ENCODE measurements at places on chromosomes 5 and 9.
A peak's percentile ranks its signal among the peaks of the same experiment; 100 is the strongest.

GRCh38 chr9:94287877-94288513, 28.9 kb downstream of the ZNF169 start:
- DNase-seq, result no peak

DNA sequence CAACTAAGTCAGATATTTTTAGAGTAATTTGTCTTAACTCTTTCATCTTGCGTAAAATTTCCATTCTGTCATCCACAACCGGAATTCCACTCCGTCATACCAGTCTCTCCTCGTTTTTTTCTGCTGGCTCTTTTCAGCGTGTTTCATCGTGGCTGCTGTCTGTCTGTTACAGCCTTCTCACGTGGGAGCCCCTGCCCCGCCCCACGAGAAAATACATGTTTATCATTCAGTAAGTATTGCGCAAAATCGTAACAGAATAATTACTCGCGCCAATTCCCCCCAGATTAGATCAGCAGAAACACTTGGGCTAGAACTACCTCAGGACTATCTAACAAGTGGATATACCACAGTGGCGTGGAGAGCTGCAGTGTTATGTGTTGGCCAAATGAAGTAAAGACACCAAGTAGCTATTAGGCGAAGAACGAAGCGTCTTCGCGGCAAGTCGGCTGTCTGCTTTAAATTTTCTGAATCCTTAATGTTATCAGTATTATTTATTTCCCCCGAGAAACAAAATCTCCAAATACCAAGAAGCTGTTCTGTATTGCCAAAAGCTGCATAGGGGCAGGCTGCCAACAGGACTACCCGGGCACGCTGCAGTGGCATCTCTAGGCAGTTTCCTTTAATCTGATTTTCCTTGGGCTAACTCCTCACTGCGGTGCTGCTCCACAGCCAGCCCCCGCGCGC, 566 bp upstream of the FOCAD start:
- peak; percentile 67 for DNase-seq

GRCh38 chr9:137095664-137096517, 9.1 kb downstream of the MAN1B1 start:
- no peak for DNase-seq

DNA sequence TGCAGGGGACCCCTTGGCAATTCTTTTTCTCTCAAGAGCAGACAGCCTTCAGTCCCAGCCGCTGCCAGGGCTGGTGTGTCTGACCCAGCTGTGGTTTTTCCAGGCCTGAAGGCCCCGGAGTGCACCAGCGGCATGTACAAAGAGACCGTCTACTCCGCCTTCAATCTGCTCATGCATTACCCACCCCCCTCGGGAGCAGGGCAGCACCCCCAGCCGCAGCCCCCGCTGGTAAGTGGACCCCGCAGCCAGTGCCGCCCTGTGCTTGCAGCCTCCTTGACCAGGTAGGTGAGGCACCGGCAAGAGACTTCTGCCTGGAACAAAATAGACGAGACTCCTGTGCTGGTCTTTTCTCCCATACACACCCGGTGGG, 1.3 kb downstream of the TCF7 start:
- no peak for DNase-seq

- DNase-seq, result no peak
Measured at GRCh38 chr5:60143942-60144549, 250.5 kb upstream of the PDE4D start.

- peak; percentile 94 for DNase-seq
Measured at GRCh38 chr9:99430301-99430700, 208.2 kb downstream of the SEC61B start.

DNA sequence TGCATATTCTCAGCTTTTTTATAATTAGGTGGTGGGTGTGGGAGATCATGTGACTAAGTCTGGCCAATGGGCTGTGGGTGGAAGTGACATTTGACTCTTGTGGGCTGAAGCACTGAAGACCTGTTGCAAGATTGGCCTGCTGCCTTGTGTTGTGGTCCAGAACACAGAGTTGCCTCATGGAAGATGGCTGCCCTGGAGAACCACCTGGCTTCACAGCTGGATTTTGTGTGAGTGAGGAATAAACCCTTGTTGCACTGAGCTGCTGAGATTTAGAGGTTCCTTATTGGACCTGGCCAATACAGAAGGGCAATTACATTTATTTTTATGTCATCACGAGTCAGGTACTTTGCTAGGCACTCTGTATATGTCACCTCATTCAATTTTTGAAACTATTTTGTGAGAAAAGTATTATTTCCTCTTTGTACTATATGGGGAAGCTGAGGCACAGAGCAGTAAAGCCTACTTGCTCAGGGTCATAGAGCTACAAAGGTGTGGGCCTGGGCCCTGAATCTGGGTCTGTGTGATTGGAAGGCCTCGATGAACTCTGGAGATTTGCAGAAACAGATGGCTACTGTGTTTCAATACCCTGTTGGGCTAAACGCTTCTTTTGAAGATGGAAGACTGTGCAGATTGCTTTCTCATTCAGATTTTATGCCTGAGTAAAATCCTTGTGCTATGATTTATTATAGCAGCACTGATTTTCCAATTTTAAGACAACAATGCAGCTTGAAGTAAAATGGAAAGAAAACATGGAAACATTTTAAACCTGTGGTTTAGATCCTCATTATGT, 71.2 kb upstream of the TBC1D2 start:
- DNase-seq, result peak; percentile 8

GRCh38 chr5:104977529-104977928, 1414.9 kb upstream of the NUDT12 start:
- no peak for DNase-seq

GRCh38 chr9:38003230-38003629, 65.8 kb downstream of the SHB start:
- DNase-seq, result no peak

DNA sequence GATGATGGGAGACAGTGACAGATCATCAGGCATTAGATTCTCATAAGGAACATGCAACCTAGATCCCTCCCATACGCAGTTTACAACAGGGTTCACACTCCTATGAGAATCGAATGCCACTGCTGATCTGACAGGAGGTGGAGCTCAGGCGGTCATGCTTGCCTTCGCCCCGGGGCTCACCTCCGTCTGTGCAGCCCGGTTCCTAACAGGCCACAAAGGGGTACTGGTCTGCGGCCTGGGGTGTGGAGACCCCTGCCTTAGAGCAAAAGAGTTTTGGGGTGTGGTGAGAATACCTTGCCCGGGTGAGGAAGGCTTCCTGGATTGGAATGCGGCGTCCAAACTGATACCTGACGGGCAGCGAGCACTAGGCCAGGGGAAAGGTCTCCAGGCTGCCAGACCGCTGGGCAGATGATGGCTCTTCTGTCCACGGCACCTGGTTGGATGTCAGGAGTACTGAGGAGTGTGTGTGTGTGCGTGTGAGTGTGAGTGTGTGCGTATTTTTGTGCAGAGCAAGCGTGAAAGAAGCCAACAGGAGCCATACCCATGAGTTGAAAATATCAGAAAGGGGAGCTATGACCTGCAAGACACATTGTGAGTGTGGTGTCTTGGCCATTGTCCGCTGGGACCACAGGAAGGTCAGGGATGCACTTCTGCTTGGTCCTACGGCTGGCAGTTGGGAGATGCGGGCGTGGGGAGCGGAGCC, 55.4 kb downstream of the ACER2 start:
- DNase-seq, result no peak

- DNase-seq, result peak; percentile 65
Measured at GRCh38 chr9:128005923-128006322, 25.1 kb upstream of the EEIG1 start.

DNA sequence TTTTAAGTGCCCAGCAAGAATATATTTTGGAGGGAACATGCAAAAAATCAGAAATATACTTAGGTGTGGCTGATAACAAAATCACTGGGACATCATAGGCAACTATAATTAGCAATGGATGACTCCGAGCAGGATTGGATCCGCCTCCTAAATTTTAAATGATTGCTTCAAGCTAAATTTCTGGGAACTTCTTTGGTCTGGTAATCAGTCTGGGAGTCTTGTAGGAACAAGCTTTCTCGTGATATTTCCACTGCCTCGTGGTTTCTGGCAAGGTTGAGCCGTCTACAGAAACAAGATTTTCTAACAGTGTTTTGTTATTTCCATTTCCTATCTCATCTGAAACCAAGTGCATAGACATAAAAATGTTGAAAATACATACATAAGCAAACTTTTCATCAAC, 232.6 kb downstream of the BNC2 start:
- no peak for DNase-seq

GRCh38 chr5:179430193-179431175, 85.2 kb upstream of the ADAMTS2 start:
- DNase-seq, result no peak

DNA sequence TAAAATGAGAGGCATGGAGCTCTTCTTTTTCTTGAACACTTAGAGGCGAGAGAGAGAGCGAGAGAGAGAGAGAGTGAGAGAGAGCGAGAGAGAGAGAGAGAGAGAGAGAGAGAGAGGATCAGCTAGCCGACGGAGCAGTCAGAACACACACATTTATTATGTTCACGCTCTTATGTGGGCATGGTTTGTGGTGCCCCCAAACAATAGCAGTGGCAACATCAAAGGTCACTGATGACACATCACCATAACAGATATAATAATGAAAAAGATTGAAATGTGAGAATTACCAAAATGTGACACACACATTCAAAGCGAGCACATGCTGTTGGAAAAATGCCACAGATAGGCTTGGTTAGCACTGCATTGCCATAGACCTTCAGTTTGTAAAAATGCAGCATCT, 116.1 kb downstream of the KDM4C start:
- no peak for DNase-seq

GRCh38 chr9:105651806-105652205, 10.5 kb upstream of the TAL2 start:
- DNase-seq, result no peak

DNA sequence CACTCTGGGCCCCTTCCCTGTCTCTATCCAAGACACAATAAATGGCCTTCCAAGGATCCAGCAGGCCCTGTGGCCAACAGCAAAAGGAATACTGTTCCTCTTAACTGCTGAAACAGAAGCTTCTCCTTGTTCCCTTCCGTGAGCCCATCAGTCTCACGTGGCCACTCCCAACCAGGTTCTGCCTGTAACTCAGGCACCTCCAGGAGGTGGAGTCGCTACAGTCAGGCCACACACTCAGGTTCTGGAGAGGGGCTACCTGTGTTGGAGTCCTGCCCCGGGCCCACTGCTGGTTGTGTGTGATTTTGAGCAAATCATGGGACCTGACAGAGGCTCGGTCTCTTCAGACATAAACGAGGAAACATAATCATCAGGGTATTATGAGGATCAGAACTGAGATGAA, 10.3 kb downstream of the FAT2 start:
- DNase-seq, result no peak

GRCh38 chr5:9820691-9821449, 190.7 kb upstream of the TAS2R1 start:
- DNase-seq, result no peak

- no peak for DNase-seq
Measured at GRCh38 chr5:5278201-5278814, 138.2 kb downstream of the ADAMTS16 start.

GRCh38 chr5:178777520-178777919, 47.1 kb upstream of the ZNF354A start:
- peak; percentile 55 for DNase-seq

- DNase-seq, result no peak
Measured at GRCh38 chr5:9834871-9835770, 205.0 kb upstream of the TAS2R1 start.

DNA sequence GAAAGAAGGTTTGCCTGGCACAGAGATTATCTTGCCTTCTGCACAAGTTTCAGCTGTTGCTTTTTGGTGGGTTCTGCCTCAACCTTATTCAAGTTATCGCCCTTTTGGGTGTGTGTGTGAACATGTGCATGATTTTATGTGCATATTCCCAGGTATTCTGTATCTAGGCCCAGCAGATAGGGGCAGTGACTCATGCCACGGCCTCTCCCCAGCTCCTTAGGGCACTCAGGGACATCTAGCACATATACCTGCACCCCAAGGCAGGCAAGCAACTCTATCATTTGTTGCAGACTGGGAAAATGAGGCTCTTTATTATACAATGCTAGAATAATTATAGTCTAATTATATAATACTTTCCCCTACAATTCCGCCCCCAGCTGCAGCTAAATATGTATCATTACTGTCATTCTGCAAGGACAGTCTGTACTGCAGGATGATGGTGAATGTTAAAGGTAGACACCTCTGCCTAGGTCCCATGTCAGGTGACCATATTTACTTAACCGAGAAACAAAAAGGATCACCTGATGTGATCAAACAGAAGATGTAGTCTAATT, 128.9 kb downstream of the PDE8B start:
- no peak for DNase-seq

GRCh38 chr5:68169903-68170302, 45.7 kb upstream of the PIK3R1 start:
- DNase-seq, result no peak

GRCh38 chr5:149282027-149282965, 10.6 kb downstream of the AFAP1L1 start:
- DNase-seq, result no peak

GRCh38 chr5:73654171-73654811, 28.3 kb downstream of the ARHGEF28 start:
- DNase-seq, result no peak

GRCh38 chr5:58963361-58963760, 380.5 kb downstream of the RAB3C start:
- DNase-seq, result no peak

DNA sequence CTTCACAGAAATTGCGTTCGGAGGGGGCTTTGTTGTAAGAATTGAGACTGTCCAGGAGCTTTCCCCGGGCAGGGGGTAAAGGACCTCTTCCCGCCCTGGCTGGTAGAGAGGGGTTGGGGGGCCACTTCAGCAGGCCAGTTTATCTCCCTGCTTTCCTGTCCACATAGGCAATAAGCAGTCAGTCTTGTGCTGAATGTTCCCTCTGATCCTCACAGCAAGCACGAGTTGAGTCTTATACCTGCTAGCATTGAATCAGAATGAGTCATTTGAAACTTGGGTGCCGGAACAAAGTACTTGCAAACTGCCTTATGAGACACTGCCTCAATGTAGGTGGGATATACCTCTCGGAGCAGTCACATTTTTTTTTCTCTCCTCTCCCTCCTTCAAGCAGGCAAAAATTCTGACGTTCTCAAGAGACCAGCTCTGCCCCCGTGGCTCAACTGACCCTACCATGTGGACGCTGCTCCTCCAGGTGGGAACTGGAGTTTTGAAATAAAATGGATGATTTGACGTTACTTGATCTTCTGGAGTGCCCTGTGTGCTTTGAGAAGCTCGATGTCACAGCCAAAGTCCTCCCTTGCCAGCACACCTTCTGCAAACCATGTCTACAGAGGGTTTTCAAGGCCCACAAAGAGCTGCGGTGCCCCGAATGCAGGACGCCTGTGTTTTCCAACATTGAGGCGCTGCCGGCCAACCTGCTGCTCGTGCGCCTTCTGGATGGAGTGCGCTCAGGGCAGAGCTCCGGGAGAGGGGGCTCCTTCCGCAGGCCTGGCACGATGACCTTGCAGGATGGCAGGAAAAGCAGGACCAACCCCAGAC, 1.3 kb downstream of the SH3RF2 start:
- DNase-seq, result no peak

- DNase-seq, result no peak
Measured at GRCh38 chr5:132528866-132529634, 14.3 kb downstream of the IL5 start.

DNA sequence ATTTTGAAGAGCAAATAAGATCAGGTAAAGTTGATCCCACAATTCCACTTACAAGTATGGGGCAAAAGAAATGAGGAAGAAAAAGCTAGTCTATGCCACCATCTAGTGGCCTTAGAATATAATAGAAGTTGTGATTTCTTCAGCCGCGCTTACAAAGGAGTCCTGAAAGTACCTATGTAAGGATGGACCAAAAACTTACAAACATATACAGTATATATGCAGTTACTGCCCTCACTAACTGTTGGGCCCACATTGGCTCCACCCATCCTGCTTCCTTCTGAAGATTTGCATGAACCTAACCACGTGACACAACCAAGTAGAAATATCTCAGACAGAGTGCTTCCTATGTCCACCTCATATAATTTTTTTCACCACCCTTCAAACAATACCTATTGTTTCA, 11.7 kb upstream of the OR13D1 start:
- DNase-seq, result peak; percentile 61

Data from suppressor macrophage treated with lipopolysaccharide for 4 hours (primary cell).